T1000 (cell line): ENCODE measurements at places on chromosomes 16 and 17.

DNA sequence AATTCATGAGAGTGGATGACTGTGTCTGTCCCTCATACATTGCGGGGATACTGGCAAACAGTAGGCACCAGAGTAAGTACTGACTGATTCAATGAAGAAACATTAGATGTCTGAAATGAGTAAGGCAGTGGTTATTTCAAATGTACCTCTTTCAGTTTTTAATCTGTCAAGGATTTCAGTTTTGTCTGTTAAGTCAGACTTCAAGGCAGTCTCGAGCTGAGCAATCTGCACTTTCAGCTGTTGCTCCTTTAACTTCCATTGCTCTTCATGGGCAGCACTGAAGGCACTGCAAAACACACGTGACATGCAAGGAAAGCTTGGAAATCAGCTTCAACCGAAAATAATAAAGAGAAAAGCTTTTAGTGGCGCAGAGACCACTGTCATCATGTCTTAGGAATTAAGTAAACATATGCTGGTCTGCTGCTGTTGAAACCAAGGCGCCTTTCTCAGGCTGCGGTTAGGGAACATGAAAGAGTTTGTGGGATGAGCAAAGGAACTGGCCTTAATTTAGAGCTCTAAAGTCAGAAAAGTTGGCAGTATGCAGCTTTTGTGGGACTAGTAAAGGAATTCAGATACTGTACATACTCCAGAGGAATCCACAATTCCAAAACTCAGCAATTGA, 38.8 kb downstream of the RPGRIP1L start:
- DNase-seq = no peak

- DNase-seq = no peak
Measured at GRCh38 chr17:60163108-60163784, 13.5 kb downstream of the CA4 start.

- DNase-seq = peak; percentile 59
Measured at GRCh38 chr17:30093463-30094147, 23.0 kb upstream of the NSRP1 start.

DNA sequence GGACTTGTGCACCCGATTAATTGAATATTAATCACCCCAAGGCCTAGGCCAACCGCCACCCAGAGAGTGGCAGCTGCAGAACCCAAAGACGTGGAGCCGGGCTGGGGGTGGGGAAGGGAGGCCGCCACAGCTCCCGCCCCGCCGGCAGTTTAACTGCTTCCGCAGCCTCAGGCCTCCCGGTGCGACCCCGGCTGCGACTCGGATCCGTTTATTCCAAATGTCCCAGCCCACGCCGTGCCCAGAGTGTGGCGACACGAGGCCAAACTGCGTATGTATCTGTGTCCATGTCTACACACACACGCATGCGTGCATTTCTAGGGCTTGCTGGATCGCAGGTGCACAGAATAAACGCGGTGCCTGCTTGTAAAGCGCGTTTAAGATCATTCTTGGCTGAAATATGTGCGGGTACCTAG, 802 bp upstream of the TOB1 start:
- DNase-seq = peak; percentile 68

GRCh38 chr16:81548876-81549546, 104.4 kb downstream of the CMIP start:
- no peak for DNase-seq

DNA sequence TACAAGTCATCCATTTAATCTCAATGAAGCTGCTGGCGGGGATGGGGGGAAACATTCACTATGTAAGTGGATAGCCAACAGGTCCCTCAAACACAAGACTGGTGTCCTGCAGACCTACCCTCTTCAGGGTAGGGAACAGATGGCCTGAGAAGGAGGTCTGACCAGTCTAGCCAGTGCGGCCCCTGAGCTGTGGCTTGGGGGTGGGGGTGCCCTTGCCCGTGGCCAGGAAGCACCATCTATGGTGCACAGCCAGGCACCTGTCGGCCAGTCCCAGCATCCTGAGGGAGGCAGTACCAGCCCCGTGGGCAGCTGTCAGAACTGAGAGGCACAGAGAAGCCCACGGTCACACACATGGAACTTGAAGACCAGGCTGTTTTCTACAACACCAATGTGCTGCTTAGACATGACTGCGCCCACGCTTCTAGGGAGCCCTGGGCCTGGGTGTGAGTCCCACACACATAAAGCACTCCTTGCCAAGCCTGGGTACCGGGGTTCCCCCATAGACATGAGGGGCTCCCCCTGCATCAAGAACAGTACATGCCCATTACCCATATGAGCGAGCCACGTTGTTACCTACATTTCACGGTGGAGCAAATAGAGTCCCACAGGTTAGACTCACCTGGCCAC, 40.9 kb downstream of the RMI2 start:
- no peak for DNase-seq

DNA sequence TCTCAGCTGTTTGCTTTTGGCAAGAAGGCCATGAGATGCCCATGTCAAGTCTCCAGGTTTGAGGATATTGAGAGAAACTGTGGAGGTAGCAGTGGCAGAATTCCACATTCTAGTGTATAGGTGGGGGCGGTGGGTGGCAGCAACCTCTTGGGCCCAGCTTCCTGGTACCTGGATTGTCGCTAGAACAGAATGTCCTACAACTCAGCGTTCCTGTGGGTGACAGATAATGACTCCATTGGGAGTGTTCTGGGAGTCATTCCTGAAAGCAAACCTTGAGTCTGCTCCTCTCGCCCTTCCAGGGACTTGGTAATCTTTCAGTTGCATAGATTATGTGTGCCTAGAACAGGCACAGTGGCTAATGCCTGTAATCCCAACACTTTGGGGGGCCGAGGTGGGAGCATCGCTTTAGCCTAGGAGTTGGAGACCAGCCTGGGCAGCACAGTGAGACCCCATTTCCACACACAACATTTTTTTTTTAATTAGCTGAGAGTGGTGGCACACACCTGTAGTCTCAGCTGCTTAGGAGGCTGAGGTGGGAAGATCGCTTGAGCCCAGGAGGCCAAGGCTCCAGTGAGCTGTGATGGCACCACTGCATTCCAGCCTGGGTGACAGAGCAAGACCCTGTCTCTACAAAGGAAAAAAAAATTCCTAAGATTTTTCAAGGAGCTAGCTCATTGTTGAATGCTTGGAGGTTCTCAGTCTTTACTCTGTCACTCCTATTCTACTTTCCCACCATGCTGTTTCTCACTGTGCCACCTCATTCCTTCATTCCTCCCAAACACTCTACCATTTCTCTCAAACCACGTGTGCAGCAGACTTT, 37.9 kb upstream of the METTL16 start:
- no peak for DNase-seq

DNA sequence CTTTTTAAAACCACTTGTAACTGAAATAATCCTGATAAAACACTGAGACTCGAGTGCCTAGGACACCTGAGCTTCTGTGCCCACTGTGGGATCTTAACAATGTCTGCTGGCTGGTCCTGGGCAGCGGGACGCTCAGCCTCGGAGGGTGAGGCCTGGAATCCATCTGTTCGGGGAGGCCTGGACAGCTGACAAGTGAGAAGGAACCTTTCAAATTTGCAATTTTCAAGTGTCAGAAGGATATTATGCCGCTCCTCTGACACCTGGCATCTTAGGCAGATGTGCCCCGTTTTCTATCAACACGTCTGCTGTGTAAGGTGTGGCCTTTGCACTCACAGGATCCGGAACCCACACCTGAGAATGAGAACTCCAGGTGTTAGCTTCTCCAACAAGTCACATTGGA, 33.1 kb upstream of the C16orf78 start:
- no peak for DNase-seq

GRCh38 chr16:46632778-46633733, 11.9 kb upstream of the SHCBP1 start:
- DNase-seq = no peak

GRCh38 chr16:27692576-27692975, 142.6 kb downstream of the KATNIP start:
- DNase-seq = no peak

GRCh38 chr17:44655983-44656710, at the start of gene MEIOC:
MEIOC (plus strand) TSS chr17:44656468; CDS start chr17:44656614, 146 bp downstream.
- peak; percentile 34 for DNase-seq

GRCh38 chr17:74245871-74246270, 28.2 kb upstream of the DNAI2 start:
- DNase-seq = no peak

- DNase-seq = no peak
Measured at GRCh38 chr17:3847165-3847670, 1.2 kb upstream of the NCBP3 start.

GRCh38 chr17:59962739-59963318, 1.7 kb downstream of the RNFT1 start:
- DNase-seq = no peak

GRCh38 chr17:74259667-74260524, 14.1 kb upstream of the DNAI2 start:
- DNase-seq = no peak
